ENCODE measurements at places on chromosomes 6 and 20.
A peak's percentile ranks its signal among the peaks of the same experiment; 100 is the strongest.

DNA sequence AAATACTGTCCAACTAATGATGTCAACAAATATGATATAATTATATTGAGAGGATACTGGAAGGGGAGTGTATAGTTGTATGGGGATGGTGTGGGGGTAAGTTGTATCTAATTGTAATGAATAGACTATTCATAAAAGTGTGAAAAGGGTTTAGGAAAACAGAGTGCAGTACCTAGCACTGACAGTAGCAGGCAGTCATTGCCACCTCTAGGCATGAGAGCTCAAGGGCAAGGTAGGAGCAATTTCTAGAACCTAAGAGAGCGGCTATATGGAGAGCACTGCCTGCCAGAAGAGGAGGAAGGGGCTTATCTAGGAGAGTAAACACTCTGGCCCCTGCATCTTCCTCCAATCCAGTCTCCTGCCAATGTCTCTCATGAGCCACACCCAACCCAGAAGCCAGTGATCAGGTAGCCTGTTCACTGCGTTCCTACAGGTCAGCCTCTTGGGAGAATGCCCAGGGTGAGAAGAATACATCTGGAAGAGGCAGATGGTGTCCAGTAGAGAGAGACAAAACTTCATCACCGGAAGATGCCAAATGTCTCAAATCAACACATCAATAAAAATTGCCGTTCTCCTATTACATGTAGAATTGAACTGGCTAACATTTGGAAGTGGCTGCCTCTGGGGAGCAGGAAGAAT lies 200.0 kb downstream of the LY86 start:
- DNase-seq: no peak

GRCh38 chr6:159788753-159789376 lies 537 bp downstream of the TCP1 start:
- DNase-seq: peak; percentile 23

DNA sequence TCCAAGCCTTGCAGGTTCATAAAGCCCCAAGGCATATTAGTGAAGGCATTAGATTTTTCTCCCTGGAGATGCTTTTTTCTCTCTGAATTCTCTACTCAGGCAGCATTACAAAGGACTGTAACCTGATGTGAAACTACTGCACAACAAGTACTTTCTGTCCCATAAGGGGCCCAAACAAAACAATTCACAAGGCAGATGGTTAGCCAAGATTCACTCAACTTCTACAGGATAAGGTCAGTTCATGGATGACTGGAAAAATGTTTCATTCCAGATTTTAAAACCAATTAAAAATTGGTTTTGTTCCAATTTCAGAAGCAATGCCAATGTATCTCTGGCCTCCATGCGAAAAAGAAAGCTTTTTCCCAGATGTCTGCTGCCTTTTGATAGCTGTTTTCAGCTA lies 181.8 kb downstream of the KHDC1L start:
- no peak for DNase-seq

- peak; percentile 31 for DNase-seq
Observed at GRCh38 chr6:34512738-34513115, 43.4 kb downstream of the SPDEF start.

DNA sequence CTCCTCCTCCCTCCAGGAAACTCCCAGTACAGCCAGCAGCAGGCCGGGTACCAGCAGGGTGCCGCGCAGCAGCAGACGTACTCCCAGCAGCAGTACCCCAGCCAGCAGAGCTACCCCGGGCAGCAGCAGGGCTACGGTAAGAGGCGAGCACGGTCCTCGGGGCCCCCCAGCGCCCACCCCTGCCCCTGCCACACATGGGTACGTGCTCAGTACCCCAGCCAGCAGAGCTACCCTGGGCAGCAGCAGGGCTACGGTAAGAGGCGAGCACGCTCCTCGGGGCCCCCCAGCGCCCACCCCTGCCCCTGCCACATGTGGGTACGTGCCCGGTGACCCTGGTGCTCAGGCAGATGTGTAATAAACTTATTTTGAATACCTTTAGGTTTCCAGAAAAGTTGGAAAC lies 10.2 kb upstream of the MTG2 start:
- no peak for DNase-seq

- no peak for DNase-seq
Observed at GRCh38 chr6:55726144-55726543, 147.2 kb upstream of the HMGCLL1 start.

- DNase-seq: peak; percentile 47
Observed at GRCh38 chr20:58340853-58341252, 31.3 kb downstream of the RAB22A start.

DNA sequence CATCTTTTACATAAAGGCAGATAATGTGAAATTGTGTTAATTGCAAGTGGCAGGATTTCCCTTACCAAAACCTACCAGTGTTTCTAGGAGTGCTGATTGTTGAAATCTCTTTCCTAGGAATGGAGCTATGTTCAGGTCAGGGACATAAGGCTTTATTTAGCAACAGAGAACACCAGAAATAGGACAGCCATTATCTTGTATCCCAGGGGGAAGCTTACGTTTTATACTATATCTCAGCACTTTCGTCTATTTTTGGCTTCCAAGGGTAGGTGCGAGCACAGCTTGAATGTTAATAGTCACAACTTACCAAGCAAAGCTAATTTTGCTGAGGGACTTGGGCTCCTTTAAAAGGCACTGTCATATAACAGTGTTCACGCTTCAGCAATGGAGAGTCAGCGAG lies 94.0 kb downstream of the SYCP2 start:
- no peak for DNase-seq

DNA sequence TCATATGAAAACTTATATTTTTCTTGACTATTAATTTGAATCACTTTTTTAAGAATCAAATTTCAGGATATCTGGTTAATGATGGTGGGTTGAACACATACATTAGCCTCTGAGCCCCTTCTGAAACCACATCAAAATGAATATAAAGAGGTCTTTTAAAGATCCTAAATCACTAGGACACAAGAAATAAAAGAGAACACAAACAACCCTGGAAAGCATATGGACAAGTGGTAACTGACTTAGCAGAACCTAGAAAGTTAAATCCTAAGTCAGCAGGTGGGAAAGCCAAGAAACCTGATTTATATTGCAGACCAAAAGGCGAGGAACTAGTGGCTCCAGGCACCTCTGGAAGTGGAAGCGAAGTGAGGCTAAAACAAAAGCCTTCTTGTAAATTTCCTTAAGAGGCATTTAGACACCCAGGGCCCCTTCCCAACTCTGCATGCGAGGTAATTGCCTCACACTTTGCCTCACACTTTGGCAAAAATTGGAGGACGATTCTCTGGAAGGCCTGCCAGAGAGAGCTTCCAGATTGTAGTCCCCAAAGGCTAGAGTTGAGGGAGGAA lies 293.9 kb downstream of the KHDC1L start:
- no peak for DNase-seq

DNA sequence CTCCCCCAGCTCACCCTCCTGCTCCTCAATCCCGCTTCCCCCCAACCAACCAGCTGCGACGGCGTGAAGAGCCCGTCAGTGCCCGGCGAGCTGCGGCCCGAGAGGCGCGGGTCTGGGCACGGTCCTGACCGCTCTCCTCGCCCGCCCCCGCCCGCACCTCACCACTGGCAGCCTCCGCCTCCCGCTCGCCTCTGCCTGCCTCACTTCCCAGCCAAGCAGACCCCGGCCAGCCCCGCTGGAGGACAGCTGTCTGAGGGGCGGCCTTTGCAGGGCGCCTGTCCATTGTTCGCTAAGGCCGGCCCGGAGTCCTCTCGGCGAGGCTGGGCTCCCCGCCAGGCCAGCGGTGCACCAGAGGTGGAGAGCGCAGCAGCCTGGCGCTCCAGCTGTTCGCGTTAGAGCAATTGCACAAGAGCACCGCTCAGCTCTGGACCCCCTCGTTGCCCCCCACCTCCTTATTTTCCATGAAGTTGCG lies 1.3 kb downstream of the SOBP start:
- peak; percentile 74 for DNase-seq

DNA sequence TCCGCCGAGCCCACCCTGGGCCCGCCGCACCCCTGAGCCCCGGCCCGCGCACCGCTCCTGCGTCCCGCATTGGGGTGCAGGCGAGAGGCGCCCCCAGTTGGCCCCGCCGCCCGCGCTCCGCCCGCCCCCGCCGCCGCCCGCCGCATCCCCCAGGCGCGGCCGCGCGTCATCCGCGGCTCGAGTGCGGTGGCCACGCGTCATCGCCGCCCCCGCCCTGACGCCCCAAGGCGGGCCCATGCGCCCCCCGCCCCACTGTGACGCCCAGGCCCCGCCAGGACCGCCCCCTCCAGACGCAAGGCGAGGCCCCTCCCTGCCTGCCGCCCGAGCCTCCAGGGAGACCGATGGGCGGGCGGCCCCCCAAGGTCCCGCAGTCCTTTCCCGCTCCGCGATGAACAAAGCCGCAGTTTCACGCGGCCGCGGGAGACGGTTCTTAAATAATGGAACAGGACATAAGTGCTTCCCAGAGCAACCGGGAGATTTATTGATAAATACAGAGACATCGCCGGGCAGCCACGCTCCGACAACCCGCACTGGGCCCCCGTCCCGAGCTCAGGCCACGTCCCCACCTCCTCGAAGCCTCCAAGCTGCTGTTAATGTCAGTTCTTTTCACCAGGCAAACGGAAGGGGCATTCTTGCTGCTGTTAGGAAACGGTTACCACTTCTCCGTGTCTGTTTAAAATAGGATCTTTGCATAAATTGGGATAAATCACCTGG lies at the start of gene ANKRD60:
Gene ANKRD60, minus strand, starts transcription at position 170 of the 714 bp plus-strand sequence. Its CDS starts 0 bp downstream, at position 170.
- peak; percentile 29 for DNase-seq

DNA sequence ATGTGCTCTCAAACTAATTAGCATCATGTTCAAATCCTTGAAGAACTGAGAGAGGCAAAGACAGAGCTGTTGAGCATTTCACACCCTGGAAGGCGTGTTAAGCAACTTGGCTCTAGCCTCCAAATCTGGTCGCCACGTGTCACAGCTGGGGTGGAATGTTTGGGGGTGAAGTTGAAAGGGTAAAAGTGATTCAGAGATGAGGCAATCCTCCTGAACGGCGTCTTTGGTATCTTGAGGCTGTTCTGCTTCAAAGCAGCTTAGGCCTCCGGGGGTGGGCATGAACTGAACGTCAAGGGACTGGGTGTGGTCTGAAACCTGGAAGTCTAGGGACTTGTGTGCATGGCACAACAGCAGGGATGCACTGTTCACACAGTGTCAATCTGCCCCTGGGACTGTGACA lies 62.3 kb downstream of the TRAM2 start:
- DNase-seq: peak; percentile 96

DNA sequence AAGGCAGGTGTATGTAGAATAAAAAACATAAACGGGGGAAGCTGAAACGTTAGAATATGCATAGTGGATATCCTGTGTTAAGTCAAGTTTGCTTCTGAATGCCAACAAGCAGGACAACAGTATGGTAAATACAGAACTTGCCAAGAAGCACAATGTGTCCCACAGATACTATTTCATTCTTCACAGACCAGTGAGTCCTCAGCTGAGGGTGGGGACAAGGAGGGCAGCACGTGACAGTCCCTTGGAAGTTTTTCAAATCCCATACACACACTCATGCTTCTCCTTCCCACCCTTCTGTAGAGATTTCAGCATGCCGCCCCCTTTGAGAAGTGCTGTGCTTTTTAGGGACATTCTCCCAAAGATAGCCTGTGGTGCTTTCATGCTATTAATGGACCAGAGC lies 268.5 kb upstream of the ECI2 start:
- no peak for DNase-seq

GRCh38 chr20:38267296-38267695 lies 6.8 kb upstream of the KIAA1755 start:
- DNase-seq: no peak

DNA sequence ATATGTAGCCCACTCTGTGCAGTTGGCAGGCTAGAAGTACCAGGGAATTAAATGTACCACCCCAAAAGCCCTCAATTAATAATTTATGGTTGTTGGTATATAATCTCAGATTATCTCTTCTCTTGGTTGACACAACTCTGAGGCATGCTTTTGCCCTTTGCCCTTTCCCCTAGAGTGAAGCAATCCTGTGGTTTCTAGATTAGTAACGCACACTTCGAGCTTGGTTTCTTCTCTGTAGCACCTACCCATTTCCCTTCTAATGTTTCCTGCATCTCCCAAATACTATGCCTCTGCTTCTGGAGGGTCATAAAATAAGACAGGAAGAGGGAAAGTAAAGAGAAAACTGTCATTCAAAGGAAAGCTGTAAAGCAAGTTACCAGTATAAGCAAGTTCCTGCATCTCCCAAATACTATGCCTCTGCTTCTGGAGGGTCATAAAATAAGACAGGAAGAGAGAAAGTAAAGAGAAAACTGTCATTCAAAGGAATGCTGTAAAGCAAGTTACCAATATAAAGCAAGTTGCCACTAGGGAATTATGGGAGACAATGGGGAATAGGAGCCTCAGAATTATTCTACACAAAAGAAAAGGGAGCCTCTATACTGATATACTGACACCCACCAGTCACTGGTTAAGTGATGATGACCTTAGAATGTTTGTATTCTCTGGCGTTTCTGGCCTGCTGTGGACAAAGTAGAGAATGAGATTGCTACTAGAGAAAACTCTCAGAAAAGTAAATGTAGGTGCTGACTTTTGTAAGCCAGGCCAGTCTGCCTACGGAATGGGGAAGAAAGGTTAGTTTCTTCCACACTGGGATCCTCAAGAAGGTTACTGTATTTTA lies 862.6 kb upstream of the MAN1A1 start:
- DNase-seq: peak; percentile 16

DNA sequence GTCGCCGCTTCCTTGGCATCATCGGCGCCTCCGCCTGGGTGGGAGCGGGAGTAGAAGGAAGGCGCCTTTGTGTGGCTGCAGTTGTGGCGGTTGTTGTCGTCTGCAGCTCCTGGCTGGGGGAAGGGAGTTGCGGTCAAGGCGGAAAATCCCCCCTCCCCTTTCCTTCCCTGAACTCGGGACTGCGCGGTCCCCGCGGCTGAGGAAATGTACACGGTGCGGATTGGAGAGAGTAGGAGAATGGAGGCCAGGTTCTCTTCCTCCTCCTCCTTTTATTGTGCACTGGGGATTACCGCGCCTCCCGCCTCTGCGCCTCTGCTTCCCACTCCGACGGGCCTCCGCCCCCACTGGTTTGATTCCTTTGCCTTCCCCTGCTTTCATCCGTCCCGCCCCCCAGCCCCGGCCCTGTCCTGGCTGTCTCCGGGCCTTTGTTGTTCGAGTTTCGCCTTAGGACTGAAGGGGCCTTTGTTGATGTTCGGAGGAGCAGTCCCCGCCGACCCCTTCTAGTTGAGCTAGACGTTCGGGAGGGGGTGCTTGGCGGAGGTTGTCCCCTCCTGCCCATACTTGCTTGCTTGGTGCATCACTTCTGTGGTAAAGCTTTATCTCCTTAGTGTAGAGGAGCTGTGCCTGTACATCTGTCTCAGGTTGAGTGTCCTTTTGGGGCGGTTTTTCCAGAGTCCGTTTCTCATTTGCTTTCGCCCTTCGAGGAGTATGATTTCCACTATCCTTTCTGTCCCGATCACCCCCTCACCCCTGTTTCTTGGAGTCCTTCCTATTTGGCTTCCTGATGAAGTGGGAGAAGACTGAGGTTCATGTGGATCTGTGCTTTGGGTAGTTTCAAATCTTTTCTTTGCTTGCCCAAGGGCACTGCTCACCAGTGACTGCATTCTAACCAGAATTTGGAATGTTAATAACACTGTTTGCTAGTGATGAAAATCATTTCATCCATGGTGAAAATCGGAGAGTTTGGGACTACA lies 764 bp downstream of the ZNF292 start:
- DNase-seq: no peak
